Nasal cavity respiratory epithelium epithelial cell of viscerocranial mucosa (primary cell): ENCODE measurements at places on chromosomes 2 and 18. TPM values are rescaled to one million over a fixed set of nuclear protein-coding genes. Genes with fewer than 3 reads are reported as not detected.

The IL1F10 gene
- total RNA-seq, result 0.34 TPM in 1 of 2 replicates, not detected in the other

The STPG4 gene
- total RNA-seq, result under 0.01 and 0.07 TPM in 2 replicates

The PHLPP1 gene
- 6.2 and 6.8 TPM in 2 replicates for total RNA-seq

The ERMN gene
- total RNA-seq, result not detected in 2 replicates

The RIT2 gene
- not detected in 2 replicates for total RNA-seq

The TFCP2L1 gene
- total RNA-seq, result 6.8 and 20.7 TPM in 2 replicates

The HOXD13 gene
- total RNA-seq, result not detected in 2 replicates

The IGFBP2 gene
- total RNA-seq, result 112 and 840 TPM in 2 replicates

The AFF3 gene
- under 0.01 TPM in 1 of 2 replicates, not detected in the other for total RNA-seq

The SMAD4 gene
- total RNA-seq, result 41.0 and 106 TPM in 2 replicates

The OSR1 gene
- total RNA-seq, result 0.50 and 1.7 TPM in 2 replicates

The SERPINB3 gene
- 32.5 and 258 TPM in 2 replicates for total RNA-seq

The KCNG2 gene
- not detected in 2 replicates for total RNA-seq

The CROCC2 gene
- total RNA-seq, result not detected in 2 replicates

The RFTN2 gene
- total RNA-seq, result 0.14 TPM in 1 of 2 replicates, not detected in the other

The CNTNAP5 gene
- not detected in 2 replicates for total RNA-seq

The ANKRD30BL gene
- not detected in 2 replicates for total RNA-seq

The FN1 gene
- total RNA-seq, result 112 and 4,076 TPM in 2 replicates

The SERPINB11 gene
- total RNA-seq, result under 0.01 and 0.93 TPM in 2 replicates

The STEAP3 gene
- total RNA-seq, result 8.9 and 68.3 TPM in 2 replicates

The SLC9A4 gene
- total RNA-seq, result 0.07 TPM in 1 of 2 replicates, not detected in the other

The REG1A gene
- not detected in 2 replicates for total RNA-seq

The MAP3K20 gene
- total RNA-seq, result 44.9 and 81.7 TPM in 2 replicates

The DSG1 gene
- 0.07 and 4.4 TPM in 2 replicates for total RNA-seq

The UGT1A6 gene
- total RNA-seq, result 5.5 and 82.7 TPM in 2 replicates

The DAPL1 gene
- total RNA-seq, result 1.1 TPM in 1 of 2 replicates, not detected in the other

The CACNB4 gene
- total RNA-seq, result under 0.01 and 0.43 TPM in 2 replicates

The IL36A gene
- 1.0 and 1.2 TPM in 2 replicates for total RNA-seq

The TMSB10 gene
- total RNA-seq, result 3,676 and 4,445 TPM in 2 replicates

The MATN3 gene
- 0.34 and 1.00 TPM in 2 replicates for total RNA-seq

The KCTD18 gene
- 28.5 and 30.4 TPM in 2 replicates for total RNA-seq

The CTAGE1 gene
- total RNA-seq, result under 0.01 TPM in 1 of 2 replicates, not detected in the other

The NEB gene
- total RNA-seq, result 0.68 and 3.3 TPM in 2 replicates

The PTPRN gene
- not detected in 2 replicates for total RNA-seq

The SERPINB12 gene
- 0.28 and 0.34 TPM in 2 replicates for total RNA-seq

The MAP3K19 gene
- total RNA-seq, result not detected in 2 replicates

The UGT1A10 gene
- total RNA-seq, result 1.2 TPM in 1 of 2 replicates, not detected in the other

The GPR75 gene
- 1.0 and 2.6 TPM in 2 replicates for total RNA-seq

The MPP4 gene
- under 0.01 and 0.07 TPM in 2 replicates for total RNA-seq

The CYRIA gene
- total RNA-seq, result 1.4 and 9.6 TPM in 2 replicates
